Right hindlimb (tissue), 1 donor: ENCODE measurements at places on chromosomes 2 and 18.

GRCh38 chr2:240519396-240520129, 38.2 kb downstream of the ANKMY1 start:
- peak; percentile 43 for DNase-seq

- DNase-seq, result peak; percentile 80
Observed at GRCh38 chr2:3651691-3652648, 6.0 kb upstream of the ALLC start.

- DNase-seq, result no peak
Observed at GRCh38 chr2:58535182-58535581, 294.1 kb upstream of the FANCL start.

DNA sequence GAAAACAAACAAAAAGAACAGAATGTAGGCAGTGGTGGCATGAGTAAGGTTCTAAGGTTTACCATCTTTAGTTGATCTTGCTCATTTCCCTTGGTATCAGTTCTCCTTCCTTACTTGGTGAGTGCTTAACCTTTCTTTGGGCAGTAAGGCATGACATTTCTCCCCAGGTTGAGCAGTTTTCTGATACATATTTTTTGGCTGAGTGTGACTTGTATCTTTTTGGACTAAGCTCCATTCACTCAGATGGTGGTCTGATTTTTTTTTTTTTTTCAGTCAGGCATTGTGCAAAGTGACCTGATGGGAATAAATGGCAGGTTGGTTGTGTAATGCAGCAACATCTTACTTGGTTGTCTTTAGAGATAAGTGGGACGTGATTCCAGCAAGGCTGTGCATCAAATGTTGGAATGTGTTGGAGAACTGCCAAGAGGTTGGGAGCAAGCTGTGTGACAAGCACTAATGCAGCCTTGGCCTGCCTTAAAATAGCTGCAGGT, 15.1 kb downstream of the SPTBN1 start:
- no peak for DNase-seq

DNA sequence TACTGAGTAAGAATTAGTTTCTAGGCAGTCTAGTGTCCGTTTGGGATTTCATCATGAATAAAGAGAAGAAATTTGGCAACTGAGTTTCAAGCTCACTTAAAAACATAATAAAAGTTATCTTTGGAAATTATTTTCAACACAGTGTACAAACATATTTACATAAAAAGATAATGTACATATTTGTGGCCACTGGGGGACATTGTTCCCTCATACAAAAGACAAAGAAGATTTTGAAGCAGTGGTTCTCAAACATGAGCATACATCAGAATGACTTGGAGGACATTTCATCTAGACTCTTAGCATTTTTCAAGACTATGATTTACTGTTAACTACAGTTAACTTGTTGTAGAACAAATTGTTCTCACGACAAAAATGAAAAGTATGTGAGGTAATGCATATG, 15.7 kb upstream of the TTC21B start:
- no peak for DNase-seq
